ENCODE measurements at places on chromosomes 13 and 19.

DNA sequence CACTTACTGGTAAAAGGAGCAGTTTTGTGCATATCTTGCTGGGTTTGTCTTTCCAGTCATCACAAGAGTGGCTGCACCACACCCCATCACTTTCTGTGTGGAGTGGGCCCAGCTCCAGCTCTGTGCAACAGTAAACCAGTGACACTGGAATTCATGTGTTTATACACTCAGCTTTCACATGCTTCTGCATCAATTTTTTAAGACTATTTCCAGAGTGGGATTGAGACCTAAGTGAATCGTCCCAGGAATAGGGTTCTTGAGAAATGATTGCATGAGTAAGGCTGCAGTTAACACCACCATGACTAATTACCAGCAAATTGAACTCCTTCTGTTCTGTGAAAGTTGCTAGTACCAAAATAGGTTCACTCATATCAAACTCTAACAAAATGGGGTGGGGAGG lies 5.3 kb upstream of the CFAP97D2 start:
- H3K27ac ChIP-seq: no peak overlapping the region
- no peak overlapping the region for H3K4me3 ChIP-seq
- peaks cover 13% of the 10 kb centered on the region for H3K4me1 ChIP-seq
- no peak for DNase-seq
- no peaks in the 10 kb centered on the region for H3K36me3 ChIP-seq

GRCh38 chr13:76724421-76724820 lies 161.8 kb downstream of the KCTD12 start:
- H3K4me1 ChIP-seq: peaks cover 8% of the 10 kb centered on the region
- no peak overlapping the region for H3K27ac ChIP-seq
- DNase-seq: no peak
- H3K27me3 ChIP-seq: no peaks in the 10 kb centered on the region
- no peak overlapping the region for H3K4me3 ChIP-seq

GRCh38 chr13:46062185-46062584 lies 9.6 kb upstream of the ZC3H13 start:
- no peak for DNase-seq
- H3K27me3 ChIP-seq: no peaks in the 10 kb centered on the region
- no peak overlapping the region for H3K4me3 ChIP-seq
- H3K36me3 ChIP-seq: no peaks in the 10 kb centered on the region
- no peaks in the 10 kb centered on the region for H3K4me1 ChIP-seq

DNA sequence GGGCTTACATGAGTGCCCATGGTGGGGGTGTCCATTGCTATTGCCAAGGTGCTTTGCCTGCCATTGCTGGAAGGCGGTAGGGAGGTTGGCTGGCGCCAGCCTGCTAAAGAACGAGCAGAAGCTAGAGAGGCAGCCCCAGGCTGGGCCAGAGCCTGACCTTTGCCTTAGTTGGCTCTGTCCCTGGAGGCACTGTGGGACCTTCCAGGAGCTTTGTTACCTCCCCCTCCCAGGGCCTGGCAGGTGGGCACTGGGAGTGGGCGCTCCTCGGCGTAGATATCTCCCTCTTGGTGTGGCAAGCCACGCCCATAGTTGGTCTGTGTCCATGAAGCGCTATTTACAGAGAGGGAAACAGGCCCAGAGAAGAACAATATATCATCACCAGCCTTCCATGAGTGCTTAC lies 2.3 kb upstream of the SLC25A42 start:
- H3K27ac ChIP-seq: no peak overlapping the region
- no peaks in the 10 kb centered on the region for H3K27me3 ChIP-seq
- H3K36me3 ChIP-seq: no peaks in the 10 kb centered on the region
- no peak overlapping the region for H3K4me3 ChIP-seq

DNA sequence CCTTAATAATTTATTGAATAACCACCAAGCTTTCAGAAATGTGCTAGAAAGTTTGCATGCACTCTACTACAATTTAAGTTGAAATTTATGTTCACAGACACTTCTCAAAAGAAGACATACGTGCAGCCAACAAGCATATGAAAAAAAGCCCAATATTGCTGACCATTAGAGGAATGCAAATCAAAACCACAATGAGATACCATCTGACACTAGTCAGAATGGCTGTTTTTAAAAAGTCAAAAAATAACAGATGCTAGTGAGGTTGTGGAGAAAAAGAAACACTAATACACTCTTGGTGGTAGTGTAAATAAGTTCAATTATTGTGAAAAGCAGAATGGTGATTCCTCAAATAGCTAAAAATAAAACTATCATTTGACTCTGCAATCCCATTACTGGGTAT lies 308.8 kb upstream of the PCDH9 start:
- DNase-seq: no peak
- no peaks in the 10 kb centered on the region for H3K27me3 ChIP-seq
- H3K4me3 ChIP-seq: no peak overlapping the region
- H3K27ac ChIP-seq: no peak overlapping the region
- H3K36me3 ChIP-seq: no peaks in the 10 kb centered on the region

DNA sequence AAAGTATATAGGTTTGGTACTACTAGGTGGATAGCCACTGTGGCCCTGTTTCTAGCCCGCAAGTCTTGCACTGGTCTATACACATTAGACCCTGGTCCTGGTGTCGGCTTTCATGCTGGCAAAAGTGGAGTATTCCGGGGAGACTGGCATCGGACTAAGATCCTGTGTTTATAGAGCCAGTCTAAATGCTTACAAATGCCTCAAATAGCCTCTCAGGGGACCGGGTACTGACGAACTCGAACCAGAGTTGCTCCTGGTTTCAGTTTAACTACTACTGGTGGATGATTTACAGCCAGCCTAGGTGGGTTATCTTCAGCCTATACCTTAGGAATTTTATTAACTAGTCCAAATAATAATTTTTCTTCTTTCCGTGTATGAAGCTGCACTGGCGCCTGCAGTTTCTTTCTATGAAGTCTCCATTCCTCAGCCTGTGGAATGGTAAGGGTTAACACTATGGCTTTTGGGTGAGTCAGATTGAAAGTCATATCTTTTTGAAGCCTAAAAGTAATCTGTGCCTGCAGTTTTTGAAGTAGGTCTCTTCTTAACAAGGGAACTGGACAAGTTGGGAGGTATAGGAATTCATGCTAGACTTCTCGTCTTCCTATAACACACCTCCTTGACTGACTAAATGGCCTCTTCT lies 51.3 kb downstream of the OR10H4 start:
- peaks cover 8% of the 10 kb centered on the region for H3K4me1 ChIP-seq
- no peak overlapping the region for H3K27ac ChIP-seq
- no peaks in the 10 kb centered on the region for H3K36me3 ChIP-seq
- DNase-seq: no peak
- no peak overlapping the region for H3K4me3 ChIP-seq

Data from naive thymus-derived CD4-positive, alpha-beta T cell (primary cell).